ENCODE measurements at places on chromosomes 4 and X. TPM values are rescaled to one million over a fixed set of nuclear protein-coding genes. Genes with fewer than 3 reads are reported as not detected.

TRIM61 gene
- total RNA-seq = 0.89 TPM

DNA sequence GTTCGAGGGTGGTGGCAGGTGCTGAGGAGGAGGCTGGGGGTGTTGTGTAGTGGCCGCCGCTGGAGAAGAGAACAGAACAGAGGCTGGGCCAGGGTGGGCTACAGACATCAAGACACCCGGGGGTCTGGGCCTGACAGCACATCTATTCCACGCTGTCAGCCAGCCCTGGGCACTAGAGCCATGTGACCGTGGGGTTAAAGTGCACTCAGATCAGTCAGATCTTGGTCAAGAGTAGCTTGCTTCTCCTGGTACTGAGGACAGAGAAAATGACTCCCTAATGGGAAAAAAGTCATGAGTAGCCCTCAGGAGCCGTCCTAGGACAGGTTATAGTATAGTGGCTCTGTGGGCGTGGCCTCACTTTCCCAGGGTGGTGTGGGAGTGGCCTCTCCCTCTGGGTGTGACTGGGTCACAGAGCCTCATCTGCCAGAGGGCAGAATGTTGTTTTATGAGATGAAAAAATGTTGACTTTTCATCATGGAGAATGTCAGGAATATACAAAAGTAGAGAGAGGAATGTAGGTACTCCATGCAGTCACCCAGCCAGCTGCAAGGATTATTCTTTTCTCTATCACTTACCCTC, 19.4 kb downstream of the TRMT44 start:
- no peaks in the 10 kb centered on the region for H3K4me1 ChIP-seq
- no peaks in the 10 kb centered on the region for H3K27me3 ChIP-seq
- no peak for DNase-seq
- no peak overlapping the region for H3K27ac ChIP-seq
- peaks cover 91% of the 10 kb centered on the region for H3K36me3 ChIP-seq

GRCh38 chr4:184475096-184475461, 729 bp upstream of the IRF2 start:
- H3K36me3 ChIP-seq = no peaks in the 10 kb centered on the region
- H3K27me3 ChIP-seq = no peaks in the 10 kb centered on the region
- peak; percentile 64 for DNase-seq
- peak overlapping the region; percentile 99 for H3K27ac ChIP-seq
- peak overlapping the region; percentile 86 for H3K4me3 ChIP-seq

DNA sequence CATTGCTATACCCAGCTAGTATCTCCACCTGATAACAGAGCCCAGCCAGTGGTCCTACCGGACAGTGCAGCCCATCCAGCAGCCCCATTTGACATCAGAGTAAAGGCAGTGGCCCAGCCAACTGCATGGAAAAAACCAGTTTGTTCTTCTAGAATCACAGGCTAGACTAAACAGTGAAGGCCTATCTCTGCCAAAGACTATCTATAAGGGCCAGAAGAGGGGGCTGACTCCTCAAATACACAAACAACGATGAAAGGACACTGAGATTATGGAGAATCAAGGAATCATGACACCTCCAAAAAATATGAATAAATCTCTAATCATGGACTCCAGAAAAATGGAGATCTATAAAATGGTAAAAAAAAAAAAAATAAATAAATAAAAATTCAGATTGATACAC, 546.4 kb upstream of the HTR2C start:
- no peaks in the 10 kb centered on the region for H3K36me3 ChIP-seq
- H3K27ac ChIP-seq = no peak overlapping the region
- no peak for DNase-seq
- no peak overlapping the region for H3K4me3 ChIP-seq
- H3K27me3 ChIP-seq = no peaks in the 10 kb centered on the region

GAGE1 gene
- not detected for total RNA-seq

GRCh38 chr4:2400841-2401609, 17.4 kb downstream of the ZFYVE28 start:
- no peaks in the 10 kb centered on the region for H3K27me3 ChIP-seq
- H3K4me1 ChIP-seq = peaks cover 23% of the 10 kb centered on the region
- no peak for DNase-seq
- H3K4me3 ChIP-seq = no peak overlapping the region

DNA sequence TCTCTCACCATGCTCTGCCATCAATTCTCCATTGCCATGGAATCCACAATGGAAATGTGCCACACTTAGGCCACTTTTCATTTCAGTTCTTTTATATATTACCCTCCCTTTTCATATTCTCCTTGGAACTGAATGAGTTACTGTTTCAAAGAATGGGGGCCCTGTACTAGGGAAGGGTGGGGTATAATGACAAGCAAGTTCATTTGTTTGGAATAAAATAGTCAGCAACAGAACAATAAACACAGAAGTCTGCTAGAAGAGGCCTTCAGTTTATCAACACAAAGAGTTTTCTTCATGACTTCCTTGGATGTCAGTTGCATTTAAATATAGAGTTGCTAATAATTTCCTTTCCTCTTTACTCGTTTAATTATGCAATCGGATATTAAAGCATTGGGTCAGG, 478.3 kb upstream of the FTHL17 start:
- no peak overlapping the region for H3K27ac ChIP-seq
- H3K4me3 ChIP-seq = no peak overlapping the region
- no peak for DNase-seq
- H3K4me1 ChIP-seq = no peaks in the 10 kb centered on the region
- no peaks in the 10 kb centered on the region for H3K36me3 ChIP-seq
- H3K27me3 ChIP-seq = no peaks in the 10 kb centered on the region

CEP135 gene
- total RNA-seq = 8.2 TPM

GRCh38 chrX:138492371-138492770, 219.1 kb downstream of the FGF13 start:
- no peak overlapping the region for H3K27ac ChIP-seq
- H3K36me3 ChIP-seq = no peaks in the 10 kb centered on the region
- no peaks in the 10 kb centered on the region for H3K4me1 ChIP-seq
- no peak for DNase-seq
- no peak overlapping the region for H3K4me3 ChIP-seq
- no peaks in the 10 kb centered on the region for H3K27me3 ChIP-seq

DNA sequence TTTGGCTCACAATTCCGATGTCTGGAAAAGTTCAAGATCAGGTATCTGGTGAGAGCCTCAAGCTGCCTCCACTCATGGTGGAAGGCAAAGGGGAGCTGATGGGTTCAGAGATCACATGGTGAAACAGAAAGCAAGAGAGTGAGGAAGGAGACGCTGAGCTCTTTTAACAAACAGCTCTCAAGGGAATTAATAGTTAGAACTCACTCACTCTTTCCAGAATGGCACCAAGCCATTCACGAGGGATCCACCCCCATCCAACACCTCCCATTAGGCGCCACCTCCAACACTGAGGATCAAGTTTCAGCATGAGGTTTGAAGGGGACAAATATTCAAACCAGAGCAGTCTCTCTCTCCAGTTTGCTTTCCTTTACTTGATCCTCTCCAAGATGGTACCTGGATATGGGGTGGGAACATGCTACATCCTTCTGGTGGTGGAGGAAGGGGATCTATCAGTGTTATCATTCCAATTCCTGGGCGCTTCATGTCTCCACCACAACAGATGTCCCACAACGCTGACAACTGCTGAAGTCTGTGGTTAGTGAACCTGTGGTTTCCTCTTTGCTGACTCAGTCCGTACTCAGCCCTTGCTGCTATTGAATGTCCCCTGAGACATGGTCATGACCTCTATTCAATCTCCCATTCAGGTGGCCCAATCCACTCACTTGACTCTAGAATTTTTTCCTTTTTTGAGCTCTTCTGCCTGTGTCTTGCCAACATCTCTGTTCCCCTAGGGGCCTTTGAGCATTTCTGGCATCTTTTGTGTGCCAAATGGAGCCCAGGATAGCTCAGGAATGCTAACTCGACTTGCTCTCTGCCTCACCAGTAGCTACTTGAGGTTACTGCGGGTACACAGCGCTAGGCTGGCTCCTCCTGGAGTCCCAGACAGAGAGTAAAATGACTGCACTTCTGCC, 395.2 kb downstream of the MID1IP1 start:
- H3K4me1 ChIP-seq = no peaks in the 10 kb centered on the region
- no peak overlapping the region for H3K4me3 ChIP-seq
- H3K27ac ChIP-seq = no peak overlapping the region
- DNase-seq = no peak
- no peaks in the 10 kb centered on the region for H3K27me3 ChIP-seq

- H3K27ac ChIP-seq = peak overlapping the region; percentile 53
- H3K4me1 ChIP-seq = peaks cover 14% of the 10 kb centered on the region
- H3K4me3 ChIP-seq = no peak overlapping the region
- DNase-seq = peak; percentile 53
- H3K36me3 ChIP-seq = peaks cover 53% of the 10 kb centered on the region
- H3K27me3 ChIP-seq = no peaks in the 10 kb centered on the region
These were observed 37.9 kb downstream of the ACOX3 start for GRCh38 chr4:8402640-8403039.

GRCh38 chr4:20087522-20087911, 164.2 kb upstream of the SLIT2 start:
- no peak for DNase-seq
- H3K27me3 ChIP-seq = no peaks in the 10 kb centered on the region
- H3K27ac ChIP-seq = no peak overlapping the region

DNA sequence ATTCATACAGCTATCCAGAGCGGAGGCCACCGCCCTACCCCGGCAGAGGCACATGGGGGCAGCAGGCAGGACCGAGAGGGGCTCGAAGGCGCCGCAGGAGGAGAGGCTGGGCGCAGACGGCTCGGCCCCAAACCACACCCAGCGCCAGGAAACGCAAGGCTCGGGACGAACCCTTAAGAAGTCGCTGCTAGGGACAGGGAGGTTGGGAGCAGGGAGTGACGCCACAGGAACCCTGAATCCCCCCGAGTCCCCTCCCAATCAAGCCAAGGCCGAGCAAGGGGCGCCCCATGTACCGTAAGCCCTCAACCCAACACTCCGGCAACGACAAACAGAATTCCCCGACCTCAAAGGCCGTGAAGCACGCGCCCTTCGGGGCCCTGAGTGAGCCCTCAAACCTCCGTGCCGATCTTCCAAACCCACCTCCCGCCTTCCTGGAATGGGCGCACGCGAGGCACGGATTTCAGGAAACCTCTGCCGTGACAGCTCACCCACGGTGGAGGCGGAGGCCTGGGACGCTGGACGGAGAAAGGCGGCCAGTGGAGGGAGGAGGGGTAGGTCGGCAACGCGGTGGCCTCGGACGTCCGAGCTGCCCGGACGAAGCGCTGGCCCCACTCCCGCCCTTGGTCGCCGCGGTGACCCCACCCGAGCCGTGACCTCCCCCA, 1.8 kb downstream of the ZFYVE28 start:
- peak overlapping the region; percentile 71 for H3K4me3 ChIP-seq
- H3K4me1 ChIP-seq = peaks cover 58% of the 10 kb centered on the region
- H3K27me3 ChIP-seq = peaks cover 14% of the 10 kb centered on the region
- H3K27ac ChIP-seq = peak overlapping the region; percentile 80

RNF175 gene
- total RNA-seq = 0.12 TPM

GRCh38 chrX:138519296-138519695, 192.2 kb downstream of the FGF13 start:
- H3K27ac ChIP-seq = no peak overlapping the region
- no peak overlapping the region for H3K4me3 ChIP-seq
- no peaks in the 10 kb centered on the region for H3K4me1 ChIP-seq
- no peaks in the 10 kb centered on the region for H3K27me3 ChIP-seq

SYNPO2 gene
- 26.2 TPM for total RNA-seq

DNA sequence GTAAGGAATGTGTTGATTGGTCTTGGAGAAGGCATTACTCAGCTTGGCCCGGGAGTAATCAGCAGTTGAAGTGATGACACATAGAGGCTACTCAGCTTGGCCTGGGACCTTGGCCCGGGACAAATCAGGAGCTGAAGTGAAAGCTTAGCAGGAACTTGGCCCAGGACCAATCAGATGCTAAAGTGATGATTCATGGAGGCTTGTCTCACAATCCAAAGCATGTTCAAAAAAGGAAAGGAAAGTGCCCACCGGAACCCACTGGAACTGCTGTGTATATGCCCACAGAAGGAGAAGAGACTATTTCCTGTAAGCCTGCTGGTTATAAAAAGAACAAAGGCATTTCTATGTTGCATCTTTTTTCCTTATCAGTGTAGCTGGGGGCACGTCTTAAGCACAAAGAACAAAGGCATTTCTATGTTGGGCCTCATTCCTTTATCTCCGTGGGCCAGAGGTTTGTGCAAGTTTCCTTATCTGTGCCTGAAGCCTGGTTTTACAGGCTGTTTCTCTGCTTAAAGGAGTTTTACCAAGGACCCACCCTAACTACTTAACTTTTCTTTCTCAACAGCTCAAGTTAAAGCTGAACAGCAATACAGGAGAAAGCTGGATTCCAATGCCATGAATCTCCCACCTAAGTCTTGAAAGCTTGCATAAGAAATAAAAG, 1176.7 kb downstream of the NLGN4X start:
- H3K4me3 ChIP-seq = no peak overlapping the region
- no peaks in the 10 kb centered on the region for H3K36me3 ChIP-seq
- H3K4me1 ChIP-seq = no peaks in the 10 kb centered on the region
- no peaks in the 10 kb centered on the region for H3K27me3 ChIP-seq
- H3K27ac ChIP-seq = no peak overlapping the region
- DNase-seq = peak; percentile 42
